Kidney capillary endothelial cell (primary cell): ENCODE measurements at places on chromosomes 5 and 9.

GRCh38 chr5:156914371-156914737 is 48.7 kb downstream of the TIMD4 start:
- DNase-seq: no peak

GRCh38 chr5:166679331-166679730 is 1612.1 kb upstream of the WWC1 start:
- no peak for DNase-seq

GRCh38 chr9:122286764-122287163 is 22.1 kb downstream of the MRRF start:
- DNase-seq: no peak

DNA sequence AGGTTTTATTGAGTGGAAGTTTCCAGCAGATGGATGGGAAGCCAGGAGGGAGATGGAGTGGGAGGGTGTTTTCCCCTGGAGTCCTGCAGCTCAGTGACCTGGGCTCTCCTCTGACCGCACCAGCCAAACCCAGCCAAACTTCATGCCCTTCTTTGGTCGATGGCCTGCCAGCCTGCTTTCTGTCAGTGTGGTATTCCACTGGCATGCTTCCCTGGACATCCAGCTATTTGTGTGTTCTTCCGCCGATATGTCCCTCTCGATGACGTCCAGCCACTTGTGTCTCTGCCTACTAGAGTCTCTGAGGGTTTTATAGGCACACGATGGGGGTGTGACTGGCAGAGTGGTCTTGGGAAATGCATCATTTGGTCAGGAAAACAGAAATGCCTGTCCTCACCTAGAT is 33.8 kb downstream of the GPBP1 start:
- no peak for DNase-seq

GRCh38 chr5:136137497-136138220 is 5.0 kb downstream of the SMAD5 start:
- no peak for DNase-seq

GRCh38 chr5:104184264-104184663 is 621.7 kb upstream of the NUDT12 start:
- DNase-seq: no peak

- DNase-seq: no peak
These were observed 388.3 kb downstream of the ARRDC3 start for GRCh38 chr5:90994796-90995195.

GRCh38 chr5:179343719-179344430 is 1.4 kb downstream of the ADAMTS2 start:
- DNase-seq: no peak

DNA sequence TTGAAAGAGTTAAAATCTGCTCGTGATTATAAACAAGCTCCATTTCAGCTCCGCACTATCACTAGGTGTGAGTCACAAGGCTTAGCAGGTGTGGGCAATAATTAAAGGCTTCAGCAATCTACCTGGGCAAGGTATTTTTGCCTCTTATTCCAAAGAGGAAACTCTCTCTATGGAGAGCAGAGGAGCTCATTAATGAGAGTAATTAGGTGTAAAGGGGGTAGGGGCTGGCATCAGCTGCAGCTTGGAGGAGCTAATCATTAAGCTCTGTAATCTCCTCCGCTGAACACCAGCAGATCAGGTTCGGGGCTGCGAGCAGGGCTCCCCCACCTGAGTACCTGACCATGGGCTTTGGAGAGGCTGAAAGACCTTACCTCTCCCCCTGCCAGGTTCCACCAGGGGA is 129.2 kb downstream of the CRB2 start:
- no peak for DNase-seq

DNA sequence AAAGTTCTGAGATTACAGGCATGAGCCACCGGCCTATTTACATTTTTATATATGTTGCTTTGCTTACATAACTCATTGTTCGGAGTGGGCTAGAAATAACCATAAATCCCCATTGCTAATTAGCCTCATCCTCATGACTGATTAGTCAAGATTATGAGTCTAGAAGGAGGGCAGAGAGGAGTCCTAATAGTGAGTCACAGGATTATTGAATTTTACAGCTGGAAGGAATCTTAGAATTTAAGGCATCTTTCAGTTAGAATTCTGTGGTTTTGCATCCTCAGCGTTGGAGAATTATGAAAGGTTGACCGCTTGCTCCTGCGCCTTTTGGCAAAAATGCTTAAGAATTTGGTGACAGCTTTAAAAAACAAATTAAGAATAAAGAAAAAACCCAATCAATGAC is 2.6 kb upstream of the PBX3 start:
- no peak for DNase-seq

GRCh38 chr5:9188131-9188530 is 357.7 kb downstream of the SEMA5A start:
- DNase-seq: no peak

DNA sequence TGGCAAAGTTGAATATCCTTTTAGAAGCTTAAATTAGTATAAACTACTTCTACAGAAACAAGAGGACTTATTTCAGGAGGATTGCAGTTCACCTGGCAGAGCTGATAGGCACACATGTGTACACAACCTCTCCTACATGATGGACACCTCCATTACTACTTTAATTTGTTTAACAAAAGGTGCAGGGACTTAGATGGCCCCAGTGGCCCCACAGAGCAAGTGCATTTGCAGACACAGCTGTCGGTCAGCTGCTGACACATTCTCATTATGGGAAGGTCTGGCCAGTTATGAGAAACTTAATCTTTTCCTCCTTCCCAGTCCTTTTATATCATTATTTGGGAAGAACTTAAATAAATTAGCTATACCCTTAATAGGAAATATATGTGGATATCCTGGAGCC is 28.3 kb downstream of the TDRD7 start:
- no peak for DNase-seq
